Stimulated activated CD4-positive, alpha-beta T cell treated with anti-CD3 and anti-CD28 coated beads, TNF-alpha, amount 100 ng/mL, for 24 hours (primary cell): ENCODE measurements at places on chromosomes 3 and 15.

- no peak for DNase-seq
Measured at GRCh38 chr3:20376665-20377217, 190.7 kb upstream of the SGO1 start.

DNA sequence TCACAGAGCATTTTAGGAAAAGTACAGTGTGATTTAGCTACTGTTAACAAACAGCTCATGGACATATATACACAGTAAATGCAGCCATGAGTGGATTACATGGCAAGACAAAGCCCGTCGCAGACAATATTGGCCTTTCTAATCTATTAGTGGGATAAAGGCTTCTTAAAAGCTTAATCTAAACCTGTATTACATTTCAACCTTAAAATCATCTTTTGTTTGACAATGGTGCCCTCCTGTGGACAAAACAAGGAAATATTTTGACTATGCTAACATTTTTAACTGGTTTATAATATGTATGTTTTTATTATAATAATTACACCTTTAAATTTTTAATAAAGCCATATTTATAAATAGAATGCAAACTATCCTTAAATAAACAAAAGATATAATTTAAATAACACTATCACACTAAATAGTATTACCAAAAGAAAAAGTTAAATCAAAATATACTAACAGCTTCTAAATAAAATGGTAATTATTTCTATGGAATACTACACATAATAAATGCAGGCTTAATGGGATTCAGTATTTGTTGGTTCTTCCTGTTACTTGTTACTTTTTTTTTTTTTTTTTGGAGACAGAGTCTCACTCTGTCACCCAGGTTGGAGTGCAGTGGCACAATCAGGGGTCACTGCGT, 38.6 kb downstream of the TAFA4 start:
- no peak for DNase-seq

GRCh38 chr3:196210673-196211556, at the start of gene ZDHHC19:
TSS of gene ZDHHC19 (minus strand) at chr3:196211400. CDS start at chr3:196211315, 85 bp downstream.
- no peak for DNase-seq

- DNase-seq = no peak
Measured at GRCh38 chr3:181726351-181727330, 14.9 kb downstream of the SOX2 start.

DNA sequence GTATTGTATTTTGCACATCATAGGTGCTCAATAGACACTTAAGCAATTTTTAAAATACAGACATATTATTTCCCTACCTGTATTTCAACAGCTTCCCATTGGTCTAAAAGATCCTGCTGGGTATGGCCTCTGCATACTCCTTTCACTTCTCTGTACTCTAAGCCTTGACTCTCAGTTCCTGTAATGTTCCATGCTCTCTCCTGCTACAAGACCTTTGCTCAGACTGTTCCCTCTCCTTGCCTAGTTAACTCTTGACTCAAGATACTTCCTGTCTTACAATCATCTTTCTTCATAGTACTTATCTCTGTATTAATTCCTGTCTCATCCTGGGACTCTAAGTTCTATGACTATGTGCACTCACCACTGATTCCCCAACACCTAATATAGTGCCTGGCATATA, 1.7 kb downstream of the SCN11A start:
- DNase-seq = no peak

GRCh38 chr3:188861842-188862744, 309.7 kb upstream of the TPRG1 start:
- DNase-seq = no peak

GRCh38 chr3:132417695-132418411, 551 bp downstream of the DNAJC13 start:
- DNase-seq = peak; percentile 45

DNA sequence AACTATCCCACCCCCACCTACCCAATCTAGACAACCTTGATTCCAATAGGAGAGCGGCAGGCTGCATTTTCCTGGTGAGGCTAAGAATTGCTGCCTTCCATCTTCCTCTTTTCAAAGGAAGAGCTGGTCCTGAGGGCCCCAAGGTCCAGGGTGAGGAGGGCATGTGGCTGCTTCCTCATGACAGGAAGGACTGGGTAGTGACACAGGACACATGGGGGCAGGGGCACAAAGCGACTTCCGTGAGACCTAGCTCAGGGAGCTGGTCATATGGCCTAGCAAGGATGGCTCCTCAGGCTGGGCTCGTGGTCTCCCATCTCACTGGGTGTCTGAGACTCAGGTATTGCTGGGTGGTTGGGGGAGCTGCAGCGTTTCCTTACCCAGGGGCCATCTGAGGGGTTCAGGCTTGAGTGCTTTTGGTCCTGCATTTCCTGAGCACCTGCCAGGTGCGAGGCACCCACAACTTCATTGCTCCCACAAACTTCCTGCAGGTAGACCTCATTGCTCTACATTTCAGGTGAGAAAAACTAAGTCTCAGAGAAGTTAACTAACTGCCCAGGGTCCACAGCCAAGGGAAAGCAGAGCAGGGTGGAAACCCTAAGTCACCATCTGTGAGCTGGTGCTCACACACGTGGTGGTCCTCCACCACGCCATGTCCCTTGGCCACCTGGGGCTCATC, 160.0 kb upstream of the TLE3 start:
- no peak for DNase-seq

DNA sequence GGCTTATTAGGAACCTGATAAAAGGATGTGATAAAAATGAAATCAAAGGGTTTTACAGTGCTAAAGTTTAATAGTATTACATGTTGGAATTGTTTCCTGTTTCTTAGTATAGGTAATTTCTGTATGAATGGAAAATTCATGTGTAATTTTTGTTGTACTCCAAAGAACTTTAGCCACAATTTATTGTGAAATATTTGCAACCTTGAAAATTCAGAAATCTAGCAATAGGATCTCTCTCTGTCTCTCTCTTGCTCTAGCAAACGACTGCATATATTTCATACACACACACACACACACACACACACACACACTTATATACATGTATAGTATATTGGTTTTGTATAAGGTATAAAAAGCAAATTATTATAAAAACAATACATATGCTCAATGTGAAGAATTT, 59.6 kb downstream of the PIAS1 start:
- DNase-seq = no peak

- no peak for DNase-seq
Measured at GRCh38 chr3:191292243-191293015, 36.8 kb upstream of the CCDC50 start.

- no peak for DNase-seq
Measured at GRCh38 chr15:40046721-40047414, 7.9 kb upstream of the SRP14 start.

DNA sequence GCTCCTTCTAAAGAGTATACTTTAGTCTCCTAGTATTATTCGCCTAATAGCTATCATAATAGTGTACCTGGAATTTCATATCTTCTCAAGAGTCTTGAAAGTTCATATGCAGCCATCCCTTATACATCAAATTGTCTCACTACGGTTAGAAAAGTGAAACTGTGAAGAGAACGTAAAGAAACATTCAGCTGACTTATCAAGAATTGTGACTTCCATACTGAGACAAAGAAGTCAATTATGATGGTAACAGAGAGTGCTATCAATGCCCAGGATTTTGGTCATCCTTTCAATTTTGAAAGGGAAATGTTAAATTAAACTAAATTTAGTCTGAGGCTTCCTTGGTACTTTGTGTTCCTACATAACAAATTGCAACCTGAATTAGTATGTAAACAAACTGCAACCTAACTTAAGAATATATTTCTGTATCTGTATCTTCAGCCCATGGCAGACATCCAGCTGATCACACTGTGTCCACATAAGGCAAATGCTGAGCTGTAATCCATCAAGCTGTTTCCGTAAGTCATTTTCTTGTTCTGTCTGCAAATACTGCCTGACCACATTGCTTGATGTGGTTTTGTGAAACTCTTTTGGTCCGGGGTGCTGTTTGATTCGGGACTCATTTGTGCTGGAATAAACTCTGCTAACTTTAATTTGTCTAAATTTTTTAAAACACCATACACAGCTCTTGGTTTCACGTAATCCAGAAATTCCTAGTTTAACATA, 469.6 kb downstream of the SI start:
- no peak for DNase-seq

DNA sequence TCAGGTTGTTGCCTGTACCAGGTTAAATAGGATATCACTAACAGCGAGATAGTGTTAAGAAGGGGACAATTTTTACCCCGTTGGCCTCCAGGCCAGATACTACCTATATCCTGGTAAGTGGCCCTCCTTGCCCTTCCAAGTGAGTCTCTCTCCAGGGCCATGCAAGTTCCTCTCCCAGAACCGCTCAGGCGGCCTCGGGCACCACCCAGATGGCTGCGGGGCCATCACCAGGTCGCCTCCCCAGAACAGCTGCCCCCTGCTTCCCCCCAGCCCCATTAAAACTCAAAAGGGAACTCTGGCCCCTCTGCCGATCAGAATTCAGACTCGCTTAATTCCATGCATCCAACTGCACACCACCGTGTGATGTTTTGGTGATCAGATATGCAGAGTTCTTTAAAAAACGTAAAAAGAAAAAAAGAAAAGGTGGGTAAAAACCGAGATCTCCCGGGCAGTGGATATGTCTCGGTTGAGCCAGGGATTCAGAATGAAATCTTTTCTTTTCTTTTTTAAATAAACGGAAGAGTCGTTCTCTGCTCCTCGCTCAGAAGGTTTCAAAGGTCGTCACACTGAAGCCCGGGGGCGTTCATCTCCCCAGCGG, 1.9 kb upstream of the TRIM71 start:
- no peak for DNase-seq

DNA sequence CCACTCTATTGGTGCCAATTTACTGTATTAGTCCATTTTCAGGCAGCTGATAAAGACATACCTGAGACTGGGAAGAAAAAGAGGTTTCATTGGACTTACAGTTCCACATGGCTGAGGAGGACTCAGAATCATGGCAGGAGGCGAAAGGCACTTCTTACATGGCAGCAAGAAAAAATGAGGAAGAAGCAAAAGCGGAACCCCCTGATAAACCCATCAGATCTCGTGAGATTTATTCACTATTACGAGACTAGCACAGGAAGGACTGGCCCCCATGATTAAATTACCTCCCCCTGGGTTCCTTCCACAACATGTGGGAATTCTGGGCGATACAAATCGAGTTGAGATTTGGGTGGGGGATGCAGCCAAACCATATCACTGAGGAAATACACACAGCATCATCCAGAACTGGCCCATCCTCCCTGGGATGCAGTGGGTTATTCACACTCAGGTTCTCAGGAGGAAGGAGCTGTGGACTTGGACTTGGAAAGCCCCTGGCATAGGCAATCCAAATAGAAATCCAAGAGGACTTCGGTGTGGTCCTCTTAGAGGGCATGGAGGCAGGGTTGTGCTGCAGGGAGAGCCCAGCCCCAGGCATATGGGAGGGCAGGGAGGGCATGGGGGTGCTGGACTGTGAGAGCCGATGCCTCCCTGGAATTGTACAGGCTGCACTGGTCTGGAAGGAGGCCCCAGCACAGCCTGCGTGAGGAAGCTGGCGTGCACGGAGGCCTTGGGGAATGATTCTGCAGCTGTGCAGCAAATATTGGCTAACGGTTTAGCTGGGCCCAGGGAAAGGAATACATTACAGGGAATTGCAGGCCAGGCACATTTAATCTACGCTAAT, 62.9 kb downstream of the EFCAB12 start:
- no peak for DNase-seq

- no peak for DNase-seq
Measured at GRCh38 chr3:57815036-57815435, 58.9 kb downstream of the SLMAP start.

GRCh38 chr3:98807561-98807960, 44.4 kb downstream of the ST3GAL6 start:
- no peak for DNase-seq

DNA sequence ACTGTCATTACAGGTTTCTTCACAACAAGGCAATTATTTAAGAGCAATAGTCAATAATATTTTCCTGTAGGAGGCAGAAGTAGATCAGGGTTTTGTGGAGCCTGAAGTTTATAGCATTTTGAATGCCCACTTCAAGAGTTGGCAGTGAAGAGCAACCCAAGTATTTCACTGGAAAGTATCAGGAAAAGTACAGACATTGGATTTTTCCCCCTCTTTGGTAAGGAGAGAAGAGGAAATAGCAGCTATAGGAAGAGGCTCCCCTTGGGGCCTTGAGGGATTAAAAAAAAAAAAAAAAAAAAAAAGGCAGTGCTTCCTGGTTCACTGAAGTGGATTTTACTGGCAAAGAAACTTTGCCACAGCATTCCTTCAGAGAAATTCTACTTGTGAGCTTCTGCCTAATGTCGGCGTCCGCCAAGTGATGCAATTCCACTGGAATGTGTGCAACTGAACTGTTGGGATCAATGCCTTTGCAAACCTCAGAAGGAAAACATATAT, 5.7 kb upstream of the CNTN6 start:
- DNase-seq = no peak

- DNase-seq = no peak
Measured at GRCh38 chr15:40333922-40334492, 6.7 kb downstream of the CCDC9B start.

GRCh38 chr15:67174864-67175573, 79.4 kb downstream of the AAGAB start:
- no peak for DNase-seq

GRCh38 chr3:58459160-58459559, 25.5 kb upstream of the PDHB start:
- no peak for DNase-seq

- no peak for DNase-seq
Measured at GRCh38 chr3:129315223-129315997, 36.7 kb downstream of the HMCES start.

- DNase-seq = no peak
Measured at GRCh38 chr3:103388214-103388613, 953.4 kb downstream of the ZPLD1 start.

- DNase-seq = no peak
Measured at GRCh38 chr15:40766906-40767837, 2.6 kb upstream of the C15orf62 start.

GRCh38 chr15:31831596-31831995, 198.7 kb upstream of the CHRNA7 start:
- DNase-seq = no peak

DNA sequence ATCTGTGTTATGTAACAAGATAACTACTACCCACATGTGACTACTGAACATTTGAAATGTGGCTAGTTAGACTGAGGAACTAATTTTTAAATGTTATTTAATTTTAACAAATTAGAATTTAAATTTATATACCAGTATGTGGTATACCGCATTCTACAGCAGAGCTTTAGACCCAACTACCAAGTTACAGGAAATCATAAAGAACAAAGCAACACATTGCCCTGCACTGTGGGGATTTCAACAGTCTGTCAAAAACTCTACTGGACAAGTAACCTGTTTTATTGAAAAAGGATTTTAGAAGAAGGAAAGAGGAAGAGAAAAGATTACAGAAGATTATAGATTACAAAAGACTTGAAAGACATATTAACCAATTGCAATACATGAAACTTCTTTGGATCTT, 64.9 kb downstream of the DPH6 start:
- no peak for DNase-seq

GRCh38 chr3:61946570-61947324, 385.4 kb downstream of the PTPRG start:
- no peak for DNase-seq

- no peak for DNase-seq
Measured at GRCh38 chr3:122629763-122630162, 50.9 kb upstream of the PARP14 start.

GRCh38 chr3:126422121-126422520, 27.4 kb downstream of the CFAP100 start:
- no peak for DNase-seq

- DNase-seq = no peak
Measured at GRCh38 chr15:82062479-82063454, 16.9 kb upstream of the MEX3B start.

GRCh38 chr3:74426571-74426970, 187.9 kb downstream of the CNTN3 start:
- no peak for DNase-seq
